ENCODE measurements at places on chromosomes 13 and 19. TPM values are rescaled to one million over a fixed set of nuclear protein-coding genes. Genes with fewer than 3 reads are reported as not detected.

Gene ZNF534
- total RNA-seq = 0.06 TPM

Gene U2AF1L4
- 4.0 TPM for total RNA-seq

Gene LGALS13
- not detected for total RNA-seq

Gene CEACAM1
- 41.8 TPM for total RNA-seq

Gene LGALS14
- total RNA-seq = not detected

Gene CDX2
- not detected for total RNA-seq

Gene CLEC17A
- not detected for total RNA-seq

Gene TNNI3
- not detected for total RNA-seq
